ENCODE measurements at places on chromosomes 1 and 21. TPM values are rescaled to one million over a fixed set of nuclear protein-coding genes. Genes with fewer than 3 reads are reported as not detected.

DNA sequence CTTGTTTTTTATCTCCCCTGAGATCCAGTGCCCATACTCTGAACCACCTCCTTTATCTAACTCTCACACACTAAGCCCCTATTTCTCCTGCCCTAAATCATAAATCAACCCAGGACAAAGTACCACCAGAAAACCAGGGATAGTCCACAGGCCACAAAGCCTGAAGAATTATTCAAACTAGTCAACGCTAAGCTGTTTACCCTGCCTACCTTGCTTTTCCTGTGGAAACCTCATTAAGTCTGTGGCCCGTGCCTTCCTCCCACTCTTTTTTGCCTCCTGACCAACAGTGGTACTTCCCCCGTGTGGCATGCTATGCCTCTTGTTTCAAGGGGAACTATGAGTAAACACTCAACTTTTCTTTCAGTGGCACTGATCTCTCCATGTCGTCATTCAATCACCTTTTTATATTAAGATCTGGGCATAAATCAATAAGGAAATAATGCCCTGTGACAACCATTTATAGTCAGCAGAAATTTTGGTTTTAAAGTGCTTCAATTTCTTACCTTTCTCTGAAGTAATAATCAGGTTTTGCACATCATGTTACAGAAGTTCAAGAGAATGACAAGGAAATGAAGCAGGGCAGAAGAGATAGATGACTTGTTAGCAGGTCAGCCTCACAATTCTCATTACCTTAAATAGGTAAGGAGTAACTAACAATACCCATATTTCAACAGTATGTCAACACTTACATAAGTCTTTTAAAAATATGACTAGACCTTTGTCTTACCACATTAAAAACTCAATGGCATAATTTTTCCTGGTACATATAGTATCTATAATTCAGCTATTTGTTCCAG, 32.1 kb downstream of the EYA3 start:
- H3K4me3 ChIP-seq, result peak overlapping the region; percentile 70
- H3K27me3 ChIP-seq, result no peaks in the 10 kb centered on the region
- peak overlapping the region; percentile 91 for H3K27ac ChIP-seq
- DNase-seq, result peak; percentile 83

DNA sequence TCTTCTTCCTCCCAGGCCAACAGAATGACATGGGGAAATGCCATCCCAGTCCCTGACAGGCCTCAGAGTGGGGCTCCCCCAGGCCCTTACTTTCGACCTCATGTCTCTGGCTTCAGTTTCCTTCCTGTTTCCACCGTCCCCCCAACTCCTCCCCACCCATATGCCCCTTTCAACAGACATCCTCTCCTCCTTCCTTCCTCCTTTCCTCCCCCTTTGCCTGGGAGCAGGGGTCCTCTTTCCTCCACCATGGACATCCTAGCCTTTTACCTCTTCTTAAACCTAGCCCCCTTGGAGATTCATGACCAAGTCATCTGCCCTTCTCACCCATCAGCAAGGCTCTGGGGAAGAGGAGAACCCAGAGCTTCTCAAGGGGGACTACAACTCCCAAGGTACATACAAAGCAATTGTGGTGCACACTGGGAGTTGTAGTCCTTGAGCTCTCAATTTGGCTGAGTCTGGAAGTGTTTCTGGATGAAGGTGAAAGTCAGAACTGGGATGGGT, 4.0 kb downstream of the ZBTB7B start:
- H3K27me3 ChIP-seq, result no peaks in the 10 kb centered on the region
- peak overlapping the region; percentile 96 for H3K27ac ChIP-seq
- peak; percentile 85 for DNase-seq

DNA sequence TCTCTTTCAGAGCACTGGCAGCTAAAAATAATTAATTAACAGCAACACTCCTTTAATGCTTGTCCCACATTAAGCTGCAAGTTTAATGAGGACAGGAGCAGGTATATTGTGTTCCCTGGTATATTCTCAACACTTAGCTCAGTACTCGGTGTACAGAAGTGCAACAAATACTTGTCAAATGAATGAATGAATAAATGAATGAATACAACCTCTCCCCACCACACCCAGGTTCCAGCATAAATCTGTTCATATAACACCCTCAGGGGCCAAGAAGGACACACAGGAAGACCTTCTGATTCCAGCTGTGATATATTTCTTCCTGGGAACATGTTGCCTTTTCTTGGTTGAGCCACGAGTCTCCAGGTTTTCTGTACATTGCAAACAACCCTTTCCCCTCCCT, 38.1 kb upstream of the RD3 start:
- no peak for DNase-seq
- no peaks in the 10 kb centered on the region for H3K27me3 ChIP-seq
- H3K4me1 ChIP-seq, result peaks cover 22% of the 10 kb centered on the region

GRCh38 chr1:210769473-210769872, 364.5 kb downstream of the KCNH1 start:
- no peak overlapping the region for H3K27ac ChIP-seq
- no peaks in the 10 kb centered on the region for H3K4me1 ChIP-seq
- no peak for DNase-seq
- no peaks in the 10 kb centered on the region for H3K36me3 ChIP-seq

DNA sequence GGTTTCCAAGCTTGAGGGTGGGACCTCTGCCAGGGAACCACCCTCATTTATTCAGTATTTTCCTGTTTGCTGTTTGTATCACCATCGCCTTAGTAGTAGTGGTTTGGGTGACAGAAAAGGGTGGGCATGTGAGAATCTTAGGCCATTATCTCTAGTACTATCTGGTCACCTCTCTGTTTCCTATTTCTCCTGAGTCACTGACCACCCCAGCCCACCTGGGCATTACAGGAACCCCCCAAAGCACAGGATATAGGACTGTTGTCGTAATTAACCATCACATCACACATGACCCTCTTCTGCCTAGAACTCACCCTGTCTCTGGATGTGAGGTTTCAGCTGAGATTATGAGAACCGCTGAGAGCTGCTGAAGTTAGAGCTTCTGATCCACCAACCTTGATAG, 60.4 kb downstream of the IL23R start:
- H3K27me3 ChIP-seq, result no peaks in the 10 kb centered on the region
- H3K27ac ChIP-seq, result no peak overlapping the region
- peaks cover 7% of the 10 kb centered on the region for H3K4me1 ChIP-seq

GRCh38 chr1:211656728-211657127, 18.7 kb downstream of the NEK2 start:
- no peak overlapping the region for H3K27ac ChIP-seq
- H3K4me1 ChIP-seq, result peaks cover 6% of the 10 kb centered on the region

DNA sequence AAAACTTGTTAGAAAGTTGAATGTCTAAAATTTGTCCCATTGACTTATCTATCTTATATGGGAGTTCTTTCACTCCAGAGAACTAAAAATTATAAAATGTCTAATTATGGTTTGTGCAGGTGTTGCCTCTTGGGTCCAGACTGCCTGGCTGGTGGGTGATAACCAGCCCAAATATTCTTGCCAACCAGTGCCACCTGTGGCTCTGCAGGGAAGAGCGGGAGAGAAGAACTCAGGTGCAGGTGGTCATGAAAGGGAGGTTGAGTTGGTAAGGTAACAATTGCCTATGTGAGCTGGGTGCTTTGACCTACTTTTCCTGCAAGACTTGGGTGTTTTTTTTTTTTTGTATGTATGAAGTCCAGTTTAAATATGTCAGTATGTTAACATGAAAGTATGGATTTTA, 10.2 kb downstream of the RPS6KC1 start:
- peaks cover 5% of the 10 kb centered on the region for H3K36me3 ChIP-seq
- H3K4me1 ChIP-seq, result no peaks in the 10 kb centered on the region
- H3K27ac ChIP-seq, result no peak overlapping the region
- H3K4me3 ChIP-seq, result no peak overlapping the region
- H3K27me3 ChIP-seq, result no peaks in the 10 kb centered on the region

DNA sequence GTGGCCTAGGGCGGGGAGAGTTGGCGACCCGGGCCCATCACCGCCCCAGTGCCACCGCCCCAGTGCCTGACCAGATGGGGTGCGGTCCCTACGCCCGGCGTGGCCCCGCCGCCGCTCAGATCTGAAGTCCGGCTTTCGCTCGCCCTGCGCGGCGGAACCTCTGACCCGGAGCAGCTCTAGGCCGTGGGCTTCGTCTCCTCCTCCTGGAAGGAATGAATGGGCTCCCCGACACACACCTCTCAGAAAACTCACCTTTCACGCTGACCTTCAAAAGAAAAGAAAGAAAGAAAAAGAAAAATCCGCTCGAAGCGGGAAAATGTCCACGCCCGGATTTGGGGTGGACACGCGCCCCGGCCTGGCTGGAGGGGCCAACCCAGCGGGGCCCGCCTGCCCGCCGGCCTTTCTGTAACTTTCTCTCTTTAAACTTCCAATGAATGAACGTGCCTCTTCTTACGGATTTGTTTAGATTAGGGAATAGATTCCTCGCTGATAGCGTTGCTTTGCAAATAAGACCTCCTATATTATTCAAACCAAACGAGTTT, 5.4 kb upstream of the SIM2 start:
- no peaks in the 10 kb centered on the region for H3K36me3 ChIP-seq
- peaks cover 3% of the 10 kb centered on the region for H3K4me1 ChIP-seq
- H3K27me3 ChIP-seq, result peaks cover 80% of the 10 kb centered on the region

GRCh38 chr1:30830537-30830936, 73.0 kb upstream of the LAPTM5 start:
- no peak for DNase-seq
- no peaks in the 10 kb centered on the region for H3K4me1 ChIP-seq
- no peaks in the 10 kb centered on the region for H3K36me3 ChIP-seq
- no peak overlapping the region for H3K4me3 ChIP-seq
- peaks cover 34% of the 10 kb centered on the region for H3K27me3 ChIP-seq

DNA sequence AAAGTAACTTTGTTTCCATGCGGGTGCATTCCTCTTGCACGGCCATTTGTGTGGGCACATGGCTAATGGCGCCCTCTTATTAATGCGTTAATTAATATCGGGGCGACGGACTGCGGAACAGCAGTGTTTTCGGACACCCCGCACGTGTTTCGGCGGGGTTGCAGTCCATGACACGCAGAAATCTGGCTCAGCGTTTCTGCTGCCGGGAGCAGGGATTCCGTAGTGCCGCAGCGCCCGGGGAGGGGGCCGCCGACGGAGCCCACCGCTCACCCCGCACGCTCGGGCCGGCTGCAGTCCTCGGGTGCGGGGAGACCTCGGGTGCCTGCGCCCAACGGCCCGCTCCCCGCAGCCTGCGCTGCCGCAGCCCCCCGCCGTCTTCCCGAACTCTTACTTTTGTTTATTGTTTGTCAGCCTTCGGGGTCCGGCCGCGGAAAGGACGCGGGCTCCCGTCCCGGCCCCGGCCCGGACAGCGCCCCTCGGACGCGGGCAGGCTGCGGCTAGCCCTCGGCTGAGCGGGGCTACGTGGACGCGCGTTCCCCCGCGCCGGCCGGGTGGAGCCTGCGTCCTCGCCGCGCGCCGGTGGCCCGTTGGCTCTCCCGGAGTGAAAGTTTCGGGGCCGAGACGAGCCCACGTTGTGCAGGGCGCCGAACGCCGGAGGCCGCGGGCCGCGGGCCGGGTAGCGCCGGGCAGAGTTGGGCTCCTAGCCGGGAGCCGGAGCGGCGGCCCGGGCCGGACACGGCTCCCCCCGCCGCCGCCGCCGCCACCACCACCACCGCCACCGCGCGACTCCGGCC, 849 bp downstream of the NFIA start:
- no peak overlapping the region for H3K27ac ChIP-seq
- peaks cover 24% of the 10 kb centered on the region for H3K4me1 ChIP-seq
- no peaks in the 10 kb centered on the region for H3K36me3 ChIP-seq
- DNase-seq, result peak; percentile 69

DNA sequence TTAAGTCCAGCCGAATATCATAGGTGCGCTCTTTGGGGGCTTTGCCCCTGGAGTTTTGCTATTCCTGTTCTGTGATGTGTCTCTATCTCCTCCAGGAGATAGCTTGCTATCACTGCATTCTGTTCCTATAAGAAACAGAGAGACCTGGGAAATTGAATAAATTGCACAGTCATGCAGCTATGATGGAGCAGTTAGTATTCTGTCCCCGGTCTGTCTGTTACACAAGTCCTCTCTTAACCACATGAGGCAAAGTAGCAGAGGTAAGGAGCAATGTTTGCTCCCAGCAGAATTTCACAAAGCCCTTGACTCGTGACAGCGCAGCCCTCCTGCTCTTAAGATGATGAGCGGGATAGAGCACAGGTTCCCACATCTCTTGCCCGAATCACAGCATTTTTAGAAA, 63.9 kb upstream of the GRHL3 start:
- no peaks in the 10 kb centered on the region for H3K36me3 ChIP-seq
- DNase-seq, result no peak
- H3K27ac ChIP-seq, result no peak overlapping the region
- no peaks in the 10 kb centered on the region for H3K4me1 ChIP-seq

DNA sequence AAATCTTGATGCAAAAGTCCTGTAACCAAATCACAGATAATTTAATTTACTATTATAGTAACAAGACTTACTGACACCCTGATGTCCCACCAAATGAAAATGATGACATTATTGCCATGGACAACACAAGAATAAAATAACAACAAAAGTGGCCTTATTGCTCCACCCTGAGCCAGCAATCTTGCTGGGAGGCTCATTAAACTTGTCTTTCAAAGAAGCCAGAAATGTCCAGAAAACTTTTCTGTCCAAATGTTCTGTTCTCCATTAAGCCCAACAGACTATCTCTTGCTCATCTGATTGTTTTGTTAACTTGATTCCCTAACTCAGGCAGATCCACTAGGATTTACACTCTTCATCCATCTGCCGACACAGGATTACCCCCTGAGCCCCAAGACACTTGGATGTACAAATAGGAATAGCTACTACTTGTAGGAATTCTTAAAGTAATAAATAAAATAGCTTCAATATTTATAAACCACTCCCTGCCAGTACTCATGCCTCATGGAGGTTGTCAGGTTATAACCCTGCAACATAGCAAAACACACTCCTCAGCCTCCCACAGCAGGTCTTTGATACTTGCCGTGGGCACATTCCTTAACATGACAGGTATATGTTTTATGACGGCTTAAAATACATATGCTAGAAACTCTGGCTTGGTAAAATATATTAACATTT, 84.9 kb downstream of the PTPN14 start:
- DNase-seq, result no peak
- H3K36me3 ChIP-seq, result no peaks in the 10 kb centered on the region
- no peak overlapping the region for H3K4me3 ChIP-seq
- no peaks in the 10 kb centered on the region for H3K27me3 ChIP-seq
- peaks cover 5% of the 10 kb centered on the region for H3K4me1 ChIP-seq

- H3K27ac ChIP-seq, result no peak overlapping the region
- no peaks in the 10 kb centered on the region for H3K4me1 ChIP-seq
- H3K4me3 ChIP-seq, result no peak overlapping the region
These were observed 15.2 kb upstream of the FCRLA start for GRCh38 chr1:161691846-161692245.

DNA sequence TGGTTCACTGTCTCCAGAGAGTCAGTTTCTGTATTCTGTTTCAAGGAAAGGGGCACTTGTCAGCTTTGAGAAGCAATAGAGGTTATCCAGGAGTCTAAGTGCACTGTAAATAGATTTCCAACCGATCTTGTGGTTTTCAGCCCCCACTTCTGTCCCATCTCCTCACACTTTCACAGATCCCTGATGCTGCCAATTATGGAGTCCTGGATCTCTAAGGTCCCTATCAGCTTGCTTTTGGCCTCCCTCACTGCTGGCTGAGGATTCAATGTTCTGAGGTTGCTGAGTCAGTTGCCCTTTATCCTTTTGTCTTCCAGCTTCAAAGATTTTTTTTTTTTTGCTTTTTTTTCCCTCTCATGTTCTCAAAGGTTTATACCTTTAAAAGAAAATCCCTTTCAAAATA, 98.4 kb downstream of the DIRAS3 start:
- H3K4me1 ChIP-seq, result no peaks in the 10 kb centered on the region
- H3K27me3 ChIP-seq, result no peaks in the 10 kb centered on the region
- no peak overlapping the region for H3K4me3 ChIP-seq

The FNDC10 gene
- total RNA-seq, result 14.3 TPM

The GALE gene
- 73.5 TPM for total RNA-seq

The ZNF695 gene
- 0.95 TPM for total RNA-seq

The MYBPH gene
- not detected for total RNA-seq

The USH2A gene
- not detected for total RNA-seq

The KLF17 gene
- not detected for total RNA-seq

The CLDN17 gene
- not detected for total RNA-seq
